ENCODE measurements at places on chromosomes 7 and 10.
A peak's percentile ranks its signal among the peaks of the same experiment; 100 is the strongest.

DNA sequence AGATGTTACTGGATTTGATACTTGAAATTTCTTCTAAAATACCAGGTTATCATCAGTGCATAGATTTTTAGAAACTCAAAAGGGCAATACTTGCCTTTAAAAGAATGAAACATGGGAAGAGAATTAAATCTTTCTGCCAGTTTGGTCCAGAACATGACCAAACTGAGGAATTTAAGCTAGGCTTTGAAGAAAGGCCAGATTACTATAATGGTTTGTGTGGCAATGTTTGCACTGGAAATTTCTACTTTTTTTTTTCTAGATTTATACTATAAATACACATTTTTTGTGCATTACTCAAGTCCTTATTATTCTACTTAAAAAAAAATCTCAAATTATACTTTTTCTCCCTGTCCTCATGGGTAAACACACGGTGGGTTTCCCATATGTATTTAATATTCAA, 9.2 kb downstream of the MKX start:
- no peak for DNase-seq

DNA sequence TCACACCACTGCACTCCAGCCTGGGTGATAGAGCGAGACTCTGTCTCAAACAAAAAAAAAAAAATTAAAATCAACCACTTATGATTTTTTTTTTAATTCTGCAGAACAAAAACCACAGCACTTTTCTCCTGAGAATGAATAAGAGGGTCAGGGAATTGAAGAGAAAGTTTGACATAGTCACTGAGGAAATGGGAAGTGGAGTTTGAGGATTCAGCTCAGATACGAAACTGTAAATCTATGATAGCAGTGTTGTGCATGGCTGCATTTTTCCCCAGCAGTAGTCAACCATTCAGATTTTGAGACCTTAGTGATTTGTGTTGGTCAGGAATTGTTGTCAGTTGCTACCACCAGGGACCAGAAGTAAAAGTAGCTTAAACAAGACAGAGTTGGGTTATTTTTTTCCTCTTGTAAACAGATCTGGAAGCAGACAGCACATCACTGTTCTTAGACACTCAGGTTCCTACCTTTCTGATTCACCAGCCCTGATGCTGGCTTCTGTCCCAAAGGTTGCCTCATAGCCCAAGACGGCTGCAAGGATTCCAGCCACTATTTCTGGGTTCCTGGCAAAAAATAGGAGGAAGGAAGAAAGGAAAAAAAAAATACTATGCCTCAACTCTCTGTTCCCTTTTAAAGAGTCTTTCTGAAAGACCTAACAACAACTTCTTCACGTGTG, 20.1 kb downstream of the PILRA start:
- peak; percentile 68 for DNase-seq

DNA sequence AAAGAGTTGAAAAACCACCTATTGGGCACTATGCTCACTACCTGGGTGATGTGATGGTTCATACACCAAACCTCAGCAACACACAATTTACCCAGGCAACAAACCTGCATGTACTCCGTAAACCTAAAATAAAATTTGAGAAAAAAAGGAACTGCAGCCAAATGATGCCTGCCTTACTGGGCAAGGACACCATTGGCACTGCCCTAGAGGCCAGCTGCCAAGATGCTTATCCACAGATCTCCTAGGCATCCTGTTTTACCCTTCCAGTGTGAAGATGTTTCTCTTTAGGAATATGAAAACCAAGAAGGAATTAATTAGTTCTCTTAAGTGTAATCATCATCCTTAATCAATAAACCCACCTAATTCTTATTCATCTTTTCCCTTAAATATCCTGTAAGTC, 133.4 kb downstream of the ABCA13 start:
- no peak for DNase-seq

DNA sequence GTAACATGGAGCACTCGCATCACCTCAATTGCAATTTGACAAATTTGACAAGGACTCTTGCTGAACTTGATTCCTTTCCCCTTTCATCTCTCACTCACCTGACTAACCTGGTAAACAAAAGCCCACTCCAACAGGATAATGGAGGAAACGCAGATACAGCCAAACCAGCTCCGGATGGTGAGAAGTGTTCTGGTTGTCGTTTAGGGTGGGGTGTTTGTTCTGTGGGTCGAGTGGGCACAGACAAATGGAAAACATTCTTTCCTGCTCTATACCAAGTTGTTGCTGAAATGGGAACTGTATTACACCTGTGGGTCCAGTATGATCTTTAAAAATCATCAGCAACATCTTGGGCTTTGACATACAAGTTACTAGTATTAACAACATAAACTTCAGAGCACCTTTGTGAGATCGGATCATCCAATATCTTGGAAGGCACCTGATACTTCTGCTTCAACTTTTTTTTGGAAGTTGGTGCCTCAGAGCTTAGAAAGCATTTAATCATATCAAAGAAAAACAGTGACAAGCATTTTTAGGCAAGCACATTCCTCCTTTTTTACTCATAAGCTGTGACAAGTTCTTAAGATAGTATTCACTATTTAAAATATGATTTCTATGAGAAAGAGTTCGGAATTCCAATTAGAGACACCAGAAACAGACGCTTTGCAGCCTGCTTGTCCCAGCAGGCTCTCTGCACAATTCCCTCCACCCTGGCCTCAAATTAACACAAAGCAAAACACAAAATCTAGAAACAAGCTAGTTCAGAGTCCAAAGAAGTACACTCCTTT, 58.1 kb downstream of the CCDC186 start:
- no peak for DNase-seq

DNA sequence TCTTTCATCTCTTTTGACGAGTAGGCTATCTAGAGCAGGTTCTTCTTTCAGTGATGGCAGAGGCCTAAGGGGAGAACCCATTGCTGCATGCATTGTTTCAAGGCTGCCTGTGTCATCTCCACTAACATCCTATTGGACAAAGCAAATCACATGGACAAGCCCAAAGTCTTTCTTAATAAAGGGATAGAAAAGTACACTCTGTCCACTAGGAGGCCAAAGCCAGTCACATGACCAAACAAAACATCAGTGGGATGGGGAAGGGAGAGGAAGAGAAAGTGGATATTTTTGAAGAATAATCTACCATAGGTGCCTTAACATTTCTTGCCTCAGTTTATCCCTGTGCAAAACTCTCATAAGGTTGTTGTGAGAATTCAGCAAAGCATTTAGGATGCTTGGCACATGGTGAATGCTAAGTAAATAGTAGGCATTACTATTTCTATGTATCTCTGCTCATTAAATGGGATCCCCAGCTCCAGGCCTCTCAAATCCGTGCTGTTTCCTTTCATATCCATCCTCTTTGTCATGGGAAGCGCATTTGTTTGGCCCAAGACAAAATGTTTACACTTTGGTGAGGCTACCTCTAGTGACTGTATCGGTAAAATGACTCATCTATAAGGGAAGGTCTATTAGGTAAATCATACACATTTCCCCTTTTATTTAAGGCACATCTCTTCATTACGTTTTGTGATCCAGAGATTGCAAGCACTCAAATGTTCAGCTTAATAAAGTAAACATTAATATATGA, 16.7 kb upstream of the CADPS2 start:
- DNase-seq, result no peak

DNA sequence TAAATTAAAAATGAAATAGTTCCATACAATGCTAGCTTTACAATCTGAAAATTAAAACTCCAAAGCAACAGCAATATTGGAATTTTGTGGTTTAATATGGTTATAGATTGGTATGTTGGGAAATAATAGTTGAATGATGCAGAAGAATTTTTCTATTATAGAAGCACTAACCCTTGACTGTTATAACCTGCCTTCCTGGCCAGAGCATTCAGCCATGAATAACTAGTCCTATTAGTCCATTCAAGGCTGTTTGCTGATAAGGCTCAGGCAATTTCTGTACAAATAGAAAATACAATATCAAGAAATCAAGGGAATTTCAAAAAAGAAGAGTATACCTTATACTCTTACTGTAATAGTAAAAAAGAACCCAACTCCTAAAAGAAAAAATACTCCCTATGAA, 101.6 kb upstream of the SP4 start:
- no peak for DNase-seq

DNA sequence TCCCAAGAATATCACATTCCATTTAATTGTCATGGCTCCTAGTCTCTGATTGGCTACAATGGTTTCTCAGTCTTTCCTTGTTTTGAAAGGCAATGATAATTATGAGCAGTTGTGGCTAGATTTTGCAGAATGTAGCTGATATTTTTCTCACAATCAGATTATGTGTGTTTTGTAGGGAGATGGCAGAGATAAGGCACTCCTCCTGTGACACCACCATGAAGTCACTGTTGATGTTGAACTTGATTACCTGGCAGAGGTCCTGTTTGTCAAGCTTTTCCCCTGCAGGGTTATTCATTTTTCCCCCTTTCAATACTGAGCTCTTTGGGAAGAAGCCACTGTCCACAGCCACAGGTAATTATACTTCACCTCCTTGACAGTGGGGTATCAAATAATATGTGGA, 602.9 kb upstream of the PFKP start:
- DNase-seq, result no peak

GRCh38 chr10:72242675-72243074, 26.6 kb upstream of the ASCC1 start:
- peak; percentile 67 for DNase-seq

- no peak for DNase-seq
Measured at GRCh38 chr7:1853986-1854865, 184.1 kb downstream of the ELFN1 start.

DNA sequence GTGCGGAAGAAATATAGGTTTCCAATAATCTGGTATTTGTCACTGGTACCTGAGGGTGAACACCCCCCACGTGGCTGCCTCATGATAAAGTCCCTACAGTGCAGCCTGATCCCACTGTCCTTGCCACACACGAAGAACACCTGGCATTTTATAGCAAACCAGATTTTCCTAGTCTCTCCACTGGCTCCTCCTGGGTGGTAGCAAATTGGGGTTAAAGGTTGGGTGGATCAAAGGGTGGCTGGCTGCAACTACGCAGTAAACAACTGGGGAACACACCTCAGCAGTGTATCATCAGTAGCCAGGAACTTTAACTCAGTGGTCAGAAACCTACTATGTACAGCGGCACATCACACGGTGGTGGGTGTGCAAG, 10.3 kb downstream of the SEPHS1 start:
- DNase-seq, result no peak

- DNase-seq, result no peak
Measured at GRCh38 chr7:101913247-101913721, 95.9 kb downstream of the CUX1 start.

- no peak for DNase-seq
Measured at GRCh38 chr10:74855027-74855426, 28.6 kb downstream of the KAT6B start.

DNA sequence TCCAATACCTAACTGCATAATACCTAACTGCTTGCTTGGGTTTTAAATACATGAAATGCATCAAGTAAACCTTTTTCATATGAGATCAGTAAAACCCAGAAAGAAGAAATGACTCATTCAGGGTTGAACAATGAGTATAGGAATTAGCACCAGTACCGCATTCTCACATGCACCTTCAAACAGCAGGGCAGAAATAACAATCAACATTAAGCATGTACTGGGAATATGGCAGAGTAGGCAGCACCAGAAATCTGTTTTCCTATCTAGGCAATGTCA, 850.3 kb upstream of the SORCS1 start:
- no peak for DNase-seq

GRCh38 chr10:90344226-90344625, 513.6 kb downstream of the HTR7 start:
- DNase-seq, result no peak

GRCh38 chr7:157269341-157270059, 67.3 kb upstream of the DNAJB6 start:
- DNase-seq, result no peak

DNA sequence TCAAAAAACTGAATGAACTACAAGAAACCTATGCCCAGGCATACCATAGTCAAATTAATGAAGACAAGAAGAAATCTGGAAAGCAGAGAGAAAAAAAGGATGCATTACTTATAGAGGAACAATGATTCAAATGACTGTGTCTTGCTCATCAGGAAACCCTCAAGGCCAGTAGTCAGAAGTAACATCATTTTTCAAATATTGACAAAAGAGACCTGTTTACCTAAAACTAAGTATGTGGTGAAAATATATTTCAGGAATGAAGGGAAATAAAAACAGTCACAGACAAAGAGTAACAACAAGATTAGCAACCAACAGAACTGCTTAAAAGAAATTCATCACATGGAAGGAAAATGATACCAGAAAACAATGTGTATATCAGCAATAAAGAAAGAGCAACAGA, 128.4 kb downstream of the ALOX5 start:
- DNase-seq, result no peak

GRCh38 chr10:26946102-26946811, 85.5 kb upstream of the ABI1 start:
- no peak for DNase-seq

DNA sequence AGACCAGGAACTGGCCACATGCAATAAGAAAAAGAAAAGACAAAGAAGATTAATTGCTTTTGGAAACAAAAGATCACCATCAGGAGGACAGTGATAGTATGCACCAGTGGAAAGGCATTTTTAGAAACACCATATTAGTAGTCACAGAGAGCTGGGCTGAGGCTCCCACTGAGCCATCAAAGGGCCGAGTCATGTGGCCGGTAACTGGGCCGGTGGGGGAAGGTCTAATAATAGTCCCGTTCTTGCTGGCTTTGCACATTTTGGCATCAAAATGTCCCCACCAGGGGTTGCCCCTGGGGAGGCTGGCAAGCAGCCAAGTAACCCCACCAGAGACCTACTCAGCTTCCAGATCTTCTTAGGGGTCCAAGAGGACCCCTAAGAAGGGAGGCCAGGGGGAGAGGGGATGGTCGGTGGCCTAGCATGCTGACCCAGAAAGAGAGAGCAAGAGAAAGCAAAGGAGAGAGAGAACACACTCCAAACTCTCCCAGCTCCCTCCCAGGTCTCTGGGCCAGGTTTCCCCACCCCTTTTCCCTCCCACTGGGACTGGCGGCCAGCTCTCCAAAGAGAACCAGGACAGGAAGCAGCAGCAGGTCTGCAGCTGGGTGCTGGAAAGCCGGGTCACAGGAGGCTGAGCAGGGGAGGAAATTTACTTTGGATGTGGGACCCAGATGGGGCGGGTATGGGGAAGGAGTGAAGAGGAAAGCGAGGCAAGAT, 70.2 kb upstream of the FGFR2 start:
- no peak for DNase-seq

DNA sequence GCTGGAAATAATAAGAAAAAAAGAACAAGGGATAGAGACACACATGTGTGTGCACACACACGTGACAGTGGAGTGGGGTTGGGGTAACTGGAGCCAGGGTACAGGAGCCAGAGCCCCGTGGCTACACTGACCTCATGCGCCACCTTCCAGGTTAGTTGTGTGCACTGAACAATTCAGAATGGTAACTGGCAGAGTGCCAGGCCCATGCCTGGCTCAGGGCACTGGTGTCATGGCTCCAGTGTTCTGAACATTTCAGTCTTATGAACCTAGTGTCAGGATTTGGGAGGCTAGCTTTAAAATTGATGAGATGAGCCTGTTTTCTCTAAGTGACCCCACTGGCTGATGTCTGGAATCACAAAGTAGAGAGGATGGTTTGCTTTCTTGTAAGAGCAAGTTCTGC, 269.6 kb downstream of the SORCS3 start:
- no peak for DNase-seq

All from suppressor macrophage treated with lipopolysaccharide for 4 hours (primary cell).